Caudate nucleus (tissue), 63 donors: ENCODE measurements at places on chromosomes 4 and X.

- DNase-seq: no peak
Observed at GRCh38 chrX:147180886-147181285, 366.3 kb upstream of the CXorf51A start.

DNA sequence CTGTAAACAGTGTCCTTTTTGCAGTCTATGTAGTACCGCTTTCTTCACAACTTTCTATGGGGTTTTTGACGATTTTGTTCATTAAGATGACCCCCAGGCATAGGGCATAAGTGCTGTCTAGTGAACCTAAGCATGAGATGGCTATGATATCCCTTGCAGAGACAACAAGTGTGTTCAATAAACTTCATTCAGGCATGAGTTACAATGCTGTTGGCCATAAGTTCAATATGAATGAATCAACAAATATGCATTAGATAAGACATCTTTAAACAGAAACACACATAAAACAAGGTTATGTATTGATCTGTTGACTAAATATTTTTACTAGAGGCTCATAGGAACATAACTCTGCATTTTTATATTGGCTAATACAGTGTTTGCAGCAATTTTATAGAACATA, 1322.0 kb downstream of the ARAP2 start:
- no peak for DNase-seq

GRCh38 chr4:7625071-7625470, 190.3 kb upstream of the PSAPL1 start:
- no peak for DNase-seq

DNA sequence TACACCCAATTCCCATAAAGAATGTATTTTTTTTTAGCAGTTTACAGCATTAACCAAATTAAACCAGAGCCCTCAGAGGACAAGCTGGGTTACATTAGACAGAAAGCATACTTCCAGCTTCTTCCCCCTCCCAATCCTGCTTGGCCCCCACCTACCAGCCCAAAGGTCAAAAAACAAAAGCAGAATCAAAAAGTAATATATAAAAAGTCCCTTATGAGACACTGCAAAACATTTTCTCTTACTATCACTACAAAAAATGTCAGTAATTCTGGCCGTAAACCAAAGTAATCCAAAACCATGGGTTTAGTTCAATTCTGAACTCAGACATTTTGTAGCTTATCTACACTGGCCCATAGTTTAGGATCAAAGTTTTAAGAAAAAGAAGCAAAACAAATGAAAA, 38.0 kb downstream of the APBB2 start:
- no peak for DNase-seq

DNA sequence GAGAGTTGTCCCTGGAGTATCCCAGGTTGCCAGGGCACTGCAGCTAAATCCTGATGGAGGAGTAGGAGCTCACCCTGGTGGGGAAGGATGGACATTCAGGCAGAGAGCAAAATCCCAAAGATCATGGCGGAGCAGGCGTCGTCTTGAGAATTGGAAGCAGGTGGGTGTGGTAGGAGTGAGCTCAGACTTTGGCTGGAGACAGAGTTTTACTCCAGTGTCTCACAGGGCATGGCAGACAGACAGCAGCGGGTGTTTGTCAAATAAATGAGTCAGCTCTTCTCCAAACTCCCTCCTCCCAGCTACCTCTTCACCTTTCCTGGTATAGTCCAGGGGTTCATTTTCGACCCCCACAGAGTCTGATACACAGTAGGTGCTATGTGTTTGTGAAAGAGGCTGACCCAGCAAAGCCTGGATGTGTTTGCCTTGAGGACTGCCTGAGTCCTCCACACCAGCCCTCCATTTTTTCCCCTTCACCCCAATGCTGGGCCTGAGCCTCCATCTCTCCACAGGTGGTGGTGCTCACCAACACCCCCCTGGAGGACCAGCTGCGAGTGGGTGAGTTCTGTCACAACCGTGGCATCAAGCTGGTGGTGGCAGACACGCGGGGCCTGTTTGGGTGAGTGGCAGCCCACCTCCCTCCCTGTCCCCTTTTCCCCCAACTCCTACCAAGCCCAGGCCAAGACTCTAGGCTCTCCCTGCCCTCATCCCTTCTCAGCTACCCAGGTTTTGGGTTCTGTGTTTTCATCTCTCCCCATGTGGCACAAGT, 6.9 kb downstream of the UBA1 start:
- no peak for DNase-seq

- DNase-seq: no peak
Observed at GRCh38 chr4:160772668-160773067, 1391.1 kb downstream of the FSTL5 start.
